Esophagus squamous epithelium (tissue), 5 donors: ENCODE measurements at places on chromosomes 11 and 22. TPM values are rescaled to one million over a fixed set of nuclear protein-coding genes. Genes with fewer than 3 reads are reported as not detected.
A peak's percentile ranks its signal among the peaks of the same experiment; 100 is the strongest.

DNA sequence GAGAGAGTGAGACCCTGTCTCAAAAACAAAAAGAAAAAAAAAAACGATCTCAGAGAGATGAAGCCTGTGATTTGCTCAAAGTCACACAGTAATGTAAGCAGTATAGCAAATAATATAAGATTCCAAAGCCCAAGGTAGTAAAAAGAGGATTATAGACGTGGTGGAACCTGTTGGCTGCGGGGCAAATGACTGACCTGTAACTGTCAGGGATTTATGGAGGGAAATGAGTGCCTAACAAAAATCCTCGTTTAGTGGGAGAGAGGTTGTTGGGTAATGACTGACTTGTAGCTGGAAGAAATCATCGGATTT lies 723 bp upstream of the CLP1 start:
- H3K4me3 ChIP-seq: peak overlapping the region; percentile 77
- DNase-seq: no peak
- peaks cover 13% of the 10 kb centered on the region for H3K36me3 ChIP-seq
- H3K27me3 ChIP-seq: no peaks in the 10 kb centered on the region
- peak overlapping the region; percentile 84 for H3K27ac ChIP-seq
- peaks cover 4% of the 10 kb centered on the region for H3K4me1 ChIP-seq

DNA sequence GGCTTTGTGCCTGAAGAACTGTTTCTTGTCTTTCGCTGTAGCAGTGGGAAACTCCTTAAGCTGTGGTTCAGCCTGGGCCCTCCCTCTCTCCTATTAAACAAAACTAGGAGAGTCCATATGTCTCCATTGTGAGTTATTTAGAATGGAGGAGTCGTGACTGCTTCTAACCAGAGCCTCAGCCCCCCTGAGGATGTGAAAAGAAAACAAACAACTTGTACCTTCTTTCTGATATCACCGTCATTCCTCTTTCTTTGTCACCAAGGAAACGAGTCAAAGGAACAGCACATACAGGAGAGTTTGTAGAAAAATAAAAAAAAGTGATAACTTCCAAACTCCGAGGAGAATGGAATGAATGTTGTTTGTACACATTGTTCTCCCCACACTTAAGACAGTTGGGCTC lies 11.6 kb upstream of the EXT2 start:
- no peaks in the 10 kb centered on the region for H3K36me3 ChIP-seq
- no peak overlapping the region for H3K27ac ChIP-seq
- no peak overlapping the region for H3K4me3 ChIP-seq
- DNase-seq: no peak

- no peak overlapping the region for H3K4me3 ChIP-seq
- no peaks in the 10 kb centered on the region for H3K27me3 ChIP-seq
- H3K36me3 ChIP-seq: no peaks in the 10 kb centered on the region
- no peak for DNase-seq
- H3K27ac ChIP-seq: no peak overlapping the region
- peaks cover 17% of the 10 kb centered on the region for H3K4me1 ChIP-seq
These were observed 36.4 kb downstream of the PIK3C2A start for GRCh38 chr11:17171343-17171742.

- DNase-seq: no peak
- H3K27me3 ChIP-seq: no peaks in the 10 kb centered on the region
- no peaks in the 10 kb centered on the region for H3K36me3 ChIP-seq
- H3K27ac ChIP-seq: no peak overlapping the region
These were observed 5.9 kb downstream of the SIAE start for GRCh38 chr11:124667601-124668000.

Gene FGF3
- total RNA-seq: not detected

GRCh38 chr11:26946257-26946716 lies 47.6 kb upstream of the FIBIN start:
- peaks cover 76% of the 10 kb centered on the region for H3K4me1 ChIP-seq
- DNase-seq: no peak
- no peaks in the 10 kb centered on the region for H3K36me3 ChIP-seq
- no peaks in the 10 kb centered on the region for H3K27me3 ChIP-seq
- no peak overlapping the region for H3K4me3 ChIP-seq
- H3K27ac ChIP-seq: peak overlapping the region; percentile 43

- no peak overlapping the region for H3K27ac ChIP-seq
- H3K27me3 ChIP-seq: no peaks in the 10 kb centered on the region
- no peak overlapping the region for H3K4me3 ChIP-seq
- DNase-seq: no peak
- no peaks in the 10 kb centered on the region for H3K4me1 ChIP-seq
- H3K36me3 ChIP-seq: no peaks in the 10 kb centered on the region
These were observed 282.2 kb upstream of the ARHGAP42 start for GRCh38 chr11:100404907-100405306.

DNA sequence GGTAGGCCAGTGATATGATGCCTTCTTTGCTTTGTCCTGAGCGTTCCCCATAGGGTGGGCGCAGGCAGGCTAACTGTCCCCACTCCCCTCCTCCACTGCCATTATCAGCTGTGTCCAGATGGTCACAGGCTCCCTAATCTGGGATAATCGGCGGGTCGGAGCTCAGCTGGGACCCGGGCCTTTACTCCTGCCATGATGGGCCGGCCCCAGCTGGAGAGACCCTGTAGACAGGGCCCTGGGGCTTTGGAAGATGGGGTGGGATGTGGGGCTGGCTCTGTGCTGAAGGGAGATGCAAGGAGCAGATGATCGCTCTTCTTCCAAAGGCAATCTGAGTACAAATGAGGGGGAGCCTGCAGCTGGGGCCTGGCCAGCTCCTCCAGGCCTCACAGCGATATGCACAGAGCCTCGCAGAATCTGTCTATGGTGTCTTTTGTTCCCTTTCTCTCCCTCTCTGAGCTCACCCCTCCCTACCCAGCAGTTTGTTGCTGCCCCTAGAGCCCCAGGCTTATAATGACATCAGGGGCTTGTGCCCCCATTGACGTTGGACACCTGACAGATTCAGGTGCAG lies 11.9 kb downstream of the KLHL35 start:
- H3K27ac ChIP-seq: no peak overlapping the region
- no peak for DNase-seq
- H3K4me1 ChIP-seq: no peaks in the 10 kb centered on the region
- no peaks in the 10 kb centered on the region for H3K27me3 ChIP-seq
- H3K4me3 ChIP-seq: no peak overlapping the region
- H3K36me3 ChIP-seq: no peaks in the 10 kb centered on the region

DNA sequence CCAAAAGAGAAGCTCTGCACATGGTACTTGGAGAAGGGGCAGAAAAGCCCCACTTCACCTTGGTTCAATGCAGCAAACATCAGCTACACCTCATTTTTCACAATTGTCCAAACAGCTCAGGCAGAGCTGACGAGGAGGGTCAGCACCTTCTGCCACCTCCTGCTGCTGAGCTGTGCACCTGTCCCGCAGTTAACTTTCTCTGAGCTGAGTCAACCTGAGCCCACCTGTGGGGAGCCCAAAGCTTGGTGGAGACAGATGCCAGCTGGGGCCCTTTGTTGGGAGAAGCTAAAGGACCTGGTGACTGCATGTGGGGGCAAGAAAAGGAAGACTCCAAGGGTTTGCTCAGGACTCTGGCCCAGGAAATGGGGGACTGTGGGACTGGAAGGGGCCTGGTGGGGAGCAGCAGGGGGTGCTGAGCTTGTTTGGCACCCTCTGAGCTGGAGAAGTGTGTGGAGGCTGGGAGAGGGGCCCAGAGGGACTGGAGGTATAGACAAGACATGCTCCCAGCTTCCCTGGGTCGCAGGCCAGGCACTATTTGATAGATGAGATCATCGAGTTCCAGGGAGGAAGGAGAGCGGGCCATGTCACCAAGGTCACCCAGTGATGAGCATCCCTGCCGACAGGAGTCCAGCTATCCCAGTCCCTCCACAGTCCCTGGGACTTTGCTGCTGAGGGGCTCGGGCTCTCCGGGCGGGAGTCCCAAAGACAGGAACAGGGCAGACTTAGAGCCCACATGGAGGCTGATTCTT lies 53.5 kb downstream of the KCNJ4 start:
- H3K4me3 ChIP-seq: no peak overlapping the region
- H3K4me1 ChIP-seq: no peaks in the 10 kb centered on the region
- no peaks in the 10 kb centered on the region for H3K36me3 ChIP-seq
- no peak for DNase-seq

Gene GPHA2
- total RNA-seq: not detected

Gene ANKK1
- total RNA-seq: 1.3 TPM

DNA sequence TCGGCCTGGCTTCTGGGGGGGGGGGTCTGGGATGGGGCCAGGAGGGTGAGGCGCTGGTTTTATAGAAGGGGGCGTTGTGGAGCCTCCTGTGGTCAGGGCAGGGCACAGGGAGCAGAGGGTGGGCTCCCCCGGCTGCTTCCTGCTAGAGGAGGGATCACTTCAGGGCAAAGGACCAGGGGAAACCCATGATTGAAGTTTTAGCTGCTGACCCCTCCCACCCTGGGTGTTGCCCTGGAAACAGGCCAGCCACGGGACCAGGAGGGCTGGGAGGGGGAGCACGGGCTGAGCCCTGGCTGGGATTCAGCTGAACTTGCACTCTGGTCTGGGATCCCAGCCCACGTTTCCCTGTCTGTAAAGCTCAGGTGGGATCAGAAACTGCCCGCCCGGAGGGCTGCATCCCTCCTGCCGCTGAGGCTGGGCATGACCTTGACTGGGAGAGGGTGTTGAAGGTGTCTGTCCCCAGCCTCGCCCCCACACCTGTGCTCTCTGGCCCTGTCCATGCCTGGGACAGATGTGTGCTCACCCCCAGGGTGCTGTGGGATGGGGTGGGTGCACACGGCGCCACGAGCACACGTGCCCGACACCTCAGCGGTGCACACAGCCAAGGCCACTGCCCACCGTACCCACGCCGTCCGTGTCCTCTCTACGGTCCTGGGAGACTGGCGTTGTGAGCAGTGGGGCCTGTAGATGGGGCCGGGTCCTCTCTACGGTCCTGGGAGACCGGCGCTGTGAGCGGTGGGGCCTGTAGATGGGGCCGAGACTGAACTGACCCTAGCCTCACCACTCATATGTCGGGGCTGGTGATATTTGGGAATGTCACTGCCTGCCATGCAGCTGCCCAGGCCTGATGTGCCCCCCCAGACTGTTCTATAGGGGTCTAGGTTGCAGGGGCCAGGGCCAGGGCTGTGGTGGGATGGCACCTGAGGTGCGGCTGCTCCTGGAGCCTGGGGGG lies 2.3 kb downstream of the TSPAN4 start:
- no peak for DNase-seq
- peaks cover 51% of the 10 kb centered on the region for H3K4me1 ChIP-seq
- H3K36me3 ChIP-seq: peaks cover 3% of the 10 kb centered on the region
- no peaks in the 10 kb centered on the region for H3K27me3 ChIP-seq
- peak overlapping the region; percentile 91 for H3K27ac ChIP-seq

GRCh38 chr11:121231576-121232278 lies 60.8 kb upstream of the SC5D start:
- peaks cover 24% of the 10 kb centered on the region for H3K27me3 ChIP-seq
- H3K27ac ChIP-seq: no peak overlapping the region
- H3K4me3 ChIP-seq: no peak overlapping the region
- H3K36me3 ChIP-seq: no peaks in the 10 kb centered on the region
- peaks cover 6% of the 10 kb centered on the region for H3K4me1 ChIP-seq

GRCh38 chr11:6468712-6469495 lies 4.8 kb downstream of the TRIM3 start:
- no peaks in the 10 kb centered on the region for H3K36me3 ChIP-seq
- DNase-seq: no peak
- no peaks in the 10 kb centered on the region for H3K27me3 ChIP-seq
- H3K27ac ChIP-seq: peak overlapping the region; percentile 70
- peaks cover 7% of the 10 kb centered on the region for H3K4me1 ChIP-seq

DNA sequence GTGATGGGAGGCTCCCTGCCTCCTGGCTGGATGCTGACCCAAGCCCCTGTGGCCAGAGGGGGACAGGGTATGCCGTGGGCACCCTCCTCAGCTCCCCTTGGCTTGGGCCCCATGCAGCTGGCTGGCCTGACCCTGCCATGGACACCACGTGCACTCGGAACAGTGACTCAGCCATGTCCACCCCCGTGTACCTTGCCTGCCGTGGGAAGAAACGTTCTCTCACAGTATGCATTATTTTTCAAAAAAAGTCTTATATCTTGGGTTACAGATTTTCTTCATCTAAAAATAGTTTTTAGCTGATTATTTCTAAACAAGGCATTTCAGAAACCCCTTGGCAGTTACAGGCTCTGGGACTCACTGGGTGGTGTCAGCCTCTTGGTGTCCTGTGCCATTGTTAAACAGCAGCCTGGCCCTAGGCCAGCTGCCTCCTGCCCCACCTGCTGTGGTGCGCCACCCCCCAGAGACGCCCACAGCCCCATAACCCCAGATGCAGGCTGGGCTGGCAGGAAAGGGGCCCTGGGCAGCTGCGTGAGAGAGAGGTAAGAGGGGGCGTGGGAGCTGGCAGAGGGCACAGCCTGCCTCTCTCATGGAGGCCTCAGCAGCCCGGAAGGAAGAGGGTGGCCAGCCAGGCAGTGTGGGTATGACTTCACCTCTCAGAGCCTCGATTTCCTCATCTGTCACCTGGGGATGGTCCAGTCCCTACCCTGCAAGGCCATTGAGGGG lies 99.8 kb downstream of the MORC2 start:
- no peak overlapping the region for H3K27ac ChIP-seq
- H3K36me3 ChIP-seq: no peaks in the 10 kb centered on the region
- no peaks in the 10 kb centered on the region for H3K27me3 ChIP-seq
- DNase-seq: no peak
- H3K4me3 ChIP-seq: no peak overlapping the region

Gene ISX
- not detected for total RNA-seq

DNA sequence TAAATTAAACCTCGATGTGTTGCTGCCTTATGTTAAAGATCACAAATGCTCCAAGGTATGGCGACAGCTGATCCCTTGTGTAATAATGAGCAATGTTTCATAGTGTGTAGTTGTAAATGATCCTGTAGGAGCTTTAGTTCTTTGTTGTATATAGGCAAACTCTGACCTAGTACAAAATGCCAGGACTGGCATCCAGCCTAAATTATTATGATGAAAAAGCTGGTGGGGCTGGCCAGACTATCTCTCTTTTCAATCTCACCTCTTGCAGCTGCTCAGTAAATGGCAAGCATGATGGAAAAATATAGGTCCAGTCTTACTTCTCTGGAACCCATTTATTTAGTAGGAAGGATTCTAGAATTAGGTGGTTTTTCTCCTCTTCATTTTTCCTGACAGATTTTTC lies 345.1 kb upstream of the C11orf87 start:
- no peak for DNase-seq
- no peaks in the 10 kb centered on the region for H3K27me3 ChIP-seq
- peaks cover 6% of the 10 kb centered on the region for H3K4me1 ChIP-seq
- H3K36me3 ChIP-seq: no peaks in the 10 kb centered on the region
